ENCODE measurements at places on chromosomes 16 and 17. TPM values are rescaled to one million over a fixed set of nuclear protein-coding genes. Genes with fewer than 3 reads are reported as not detected.

- no peak for DNase-seq
Observed at GRCh38 chr16:17374668-17375255, 96.0 kb downstream of the XYLT1 start.

The SEPHS2 gene
- 29.5 TPM for total RNA-seq

DNA sequence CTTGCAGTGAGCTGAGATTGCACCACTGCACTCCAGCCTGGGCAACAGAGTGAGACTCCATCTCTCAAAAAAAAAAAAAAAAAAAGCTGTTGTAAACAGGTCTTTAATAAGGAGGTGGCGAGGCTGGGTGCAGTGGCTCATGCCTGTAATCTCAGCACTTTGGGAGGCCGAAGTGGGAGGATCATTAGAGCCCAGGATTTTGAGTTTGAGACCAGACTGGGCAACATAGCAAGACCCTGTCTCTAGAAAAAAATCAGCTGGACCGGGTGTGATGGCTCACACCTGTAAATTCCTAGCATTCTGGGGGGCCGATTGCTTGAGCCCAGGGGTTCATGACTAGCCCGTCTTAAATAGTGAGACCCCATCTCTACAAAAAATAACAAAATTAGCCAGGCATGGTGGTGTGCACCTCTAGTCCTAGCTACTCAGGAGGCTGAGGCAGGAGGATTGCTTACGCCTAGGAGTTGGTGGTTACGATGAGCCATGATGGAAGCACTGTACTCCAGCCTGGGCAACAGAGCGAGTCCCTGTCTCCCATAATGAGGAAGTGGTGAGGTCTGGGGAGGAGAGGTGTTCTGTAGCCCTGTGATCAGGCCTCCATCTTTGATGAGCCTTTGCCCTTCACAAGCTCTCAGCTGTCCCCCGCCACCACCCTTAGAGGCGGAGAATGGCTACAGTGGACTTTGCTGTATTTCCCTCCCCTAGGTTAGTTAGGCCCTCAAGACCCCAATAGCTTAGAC lies 36.2 kb downstream of the ZNF778 start:
- no peak for DNase-seq

DNA sequence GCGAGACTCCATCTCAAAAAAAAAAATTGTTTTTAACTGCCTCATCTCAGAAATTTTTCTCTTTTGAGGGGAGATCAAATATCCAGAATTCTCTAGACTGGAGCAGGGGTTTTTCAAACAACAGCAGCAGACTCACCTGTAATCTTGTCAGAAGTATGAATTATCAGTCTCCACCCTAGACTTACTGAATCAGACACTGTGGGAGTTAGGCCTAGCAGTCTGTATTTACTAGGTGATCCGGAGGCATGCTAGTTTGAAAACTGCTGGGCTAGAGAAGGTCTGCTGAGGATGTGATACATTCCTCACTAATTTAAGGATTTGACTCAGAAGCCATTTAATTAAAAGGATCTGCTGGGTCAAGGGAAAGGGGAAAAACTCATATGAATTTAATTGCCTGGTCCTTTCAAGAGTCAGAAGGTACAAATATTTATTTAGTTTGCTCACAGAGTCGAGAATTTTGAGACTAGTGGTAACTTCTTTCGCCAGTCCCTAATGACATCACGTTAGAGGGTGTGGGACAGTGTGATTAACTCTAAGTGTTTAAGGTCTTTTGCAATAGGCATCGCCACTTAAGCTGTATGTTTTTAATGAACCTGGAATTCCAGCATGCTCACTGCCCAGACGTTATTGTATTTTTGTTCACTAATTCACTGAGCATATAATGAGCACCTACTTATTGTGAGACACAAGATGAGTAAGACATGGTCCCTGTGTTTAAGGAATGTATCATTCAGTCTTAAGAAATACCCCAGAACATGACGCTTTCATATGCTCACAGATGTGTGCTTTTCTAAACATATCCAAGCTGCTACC lies 14.2 kb downstream of the ATP6V0A1 start:
- DNase-seq = no peak

DNA sequence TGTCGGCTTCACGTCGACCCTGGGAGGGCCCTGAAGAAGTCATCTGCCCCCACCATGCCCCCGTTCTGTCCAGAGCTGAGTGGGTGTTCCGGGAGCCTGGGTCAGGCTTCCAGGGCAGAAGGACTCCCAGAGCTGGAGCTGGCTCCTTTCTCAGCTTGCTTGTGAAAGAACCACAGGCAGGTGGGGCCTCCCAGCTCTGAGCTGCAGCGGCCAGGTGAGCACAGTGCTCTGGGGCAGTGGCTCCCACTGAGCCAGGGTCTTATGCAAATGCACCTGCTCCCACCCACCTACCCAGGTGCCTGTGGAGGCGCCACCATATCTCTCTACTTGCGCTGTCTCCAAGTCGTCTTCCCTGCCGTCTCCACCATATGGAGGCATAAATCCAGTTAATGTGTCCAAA lies 140.0 kb upstream of the RPL38 start:
- no peak for DNase-seq

The SULT1A3 gene
- 27.6 TPM for total RNA-seq

DNA sequence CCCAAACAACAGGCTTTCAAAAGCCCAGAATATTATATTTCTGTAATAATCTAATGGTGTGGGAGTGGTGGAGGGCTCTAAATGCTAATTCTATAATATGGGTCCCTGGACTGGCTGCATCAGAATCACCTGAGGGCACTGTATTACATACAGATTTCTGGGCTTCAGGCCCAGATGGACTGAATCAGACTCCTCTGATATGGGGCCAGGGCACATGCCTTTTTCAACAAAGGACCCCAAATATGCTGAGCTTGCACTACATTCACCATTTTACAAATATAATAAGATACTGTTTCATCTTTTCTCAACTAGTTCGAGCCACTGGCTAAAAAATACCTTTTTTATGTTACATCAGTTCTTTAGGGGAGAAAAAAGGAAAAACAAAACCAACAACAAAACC lies 309.7 kb downstream of the MAP2K6 start:
- DNase-seq = no peak

The PDK2 gene
- 45.4 TPM for total RNA-seq

DNA sequence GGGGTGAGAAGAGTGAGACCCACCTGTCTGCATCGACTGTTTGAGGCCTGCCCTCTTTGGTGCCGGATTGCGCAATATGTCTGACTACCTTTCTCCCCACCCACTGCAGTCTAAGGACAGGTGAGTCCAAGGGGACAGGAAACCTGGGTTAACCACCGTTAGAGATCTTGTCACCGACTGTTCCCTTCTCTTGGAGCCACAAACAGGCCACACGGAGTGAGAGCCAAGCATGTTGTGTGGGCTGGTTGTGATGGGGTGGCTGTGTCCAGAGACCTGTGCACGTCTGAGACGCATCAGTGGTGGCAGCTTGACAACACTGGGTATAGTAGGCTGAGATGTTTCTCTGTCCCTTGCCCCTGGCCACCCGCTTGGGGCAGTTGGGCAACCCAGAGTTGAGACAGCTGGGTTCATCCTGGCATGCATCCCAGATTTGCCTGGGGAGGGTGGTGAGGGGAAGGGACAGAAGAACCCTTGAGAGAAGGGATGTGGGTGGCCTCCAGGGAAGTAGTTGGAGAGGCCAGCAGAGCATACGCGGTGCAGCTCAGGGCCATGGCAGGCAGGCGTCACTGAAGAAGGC lies 21.4 kb downstream of the MPRIP start:
- DNase-seq = no peak

DNA sequence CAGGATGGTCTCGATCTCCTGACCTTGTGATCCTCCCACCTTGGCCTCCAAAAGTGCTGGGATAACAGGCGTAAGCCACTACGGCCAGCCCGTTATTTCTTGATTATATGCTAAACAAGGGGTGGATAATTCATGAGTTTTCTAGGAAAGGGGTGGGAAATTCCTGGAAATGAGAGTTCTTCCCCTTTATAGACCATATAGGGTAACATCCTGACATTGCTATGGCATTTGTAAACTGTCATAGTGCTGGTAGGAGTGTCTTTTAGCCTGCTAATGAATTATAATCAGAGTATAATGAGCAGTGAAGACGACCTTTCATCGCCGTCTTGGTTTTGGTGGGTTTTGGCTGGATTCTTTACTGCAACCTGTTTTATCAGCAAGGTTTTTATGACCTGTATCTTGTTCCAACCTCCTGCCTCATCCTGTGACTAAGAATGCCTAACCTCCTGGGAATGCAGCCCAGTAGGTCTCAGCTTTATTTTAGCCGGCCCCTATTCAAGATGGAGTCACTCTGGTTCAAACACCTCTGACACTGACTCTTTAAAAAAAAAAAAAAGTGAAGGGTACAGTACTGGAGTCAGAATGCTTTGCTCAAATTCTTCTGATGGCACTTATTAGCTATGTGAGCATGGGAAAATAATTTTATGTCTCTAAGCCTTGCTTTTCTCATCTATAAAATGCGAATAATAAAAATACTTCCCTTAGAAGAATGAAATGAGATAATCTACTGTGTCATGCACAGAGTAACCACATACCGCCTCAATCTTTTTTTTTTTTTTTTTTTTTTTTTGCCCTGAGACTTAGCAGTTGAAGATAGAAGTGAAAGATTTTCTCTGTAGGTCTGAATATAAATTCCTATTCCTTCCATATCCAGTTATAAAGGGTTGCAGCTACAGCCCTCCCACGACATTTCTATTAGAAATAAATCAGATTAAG lies 5.1 kb upstream of the CALCOCO2 start:
- no peak for DNase-seq

DNA sequence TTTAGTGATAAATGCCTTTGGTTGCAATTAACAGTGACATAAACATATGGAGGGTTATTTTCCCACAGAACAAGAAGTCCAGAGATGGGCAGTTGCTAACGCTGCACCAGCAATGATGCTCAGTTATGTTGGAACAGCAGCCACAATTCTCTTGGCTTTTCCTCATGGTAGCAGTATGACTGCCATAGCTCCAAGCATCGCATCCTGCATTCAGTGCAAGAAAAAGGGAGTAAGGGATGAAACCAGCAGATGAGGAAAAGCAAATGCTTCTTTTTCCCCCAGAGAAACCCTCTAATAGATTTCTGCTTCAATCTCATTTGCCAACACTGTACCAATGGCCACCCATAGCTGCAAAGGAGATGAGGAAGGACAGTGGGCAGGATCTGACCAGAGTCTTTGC lies 13.0 kb upstream of the ZCCHC14 start:
- DNase-seq = no peak

The ERN1 gene
- total RNA-seq = 20.6 TPM

DNA sequence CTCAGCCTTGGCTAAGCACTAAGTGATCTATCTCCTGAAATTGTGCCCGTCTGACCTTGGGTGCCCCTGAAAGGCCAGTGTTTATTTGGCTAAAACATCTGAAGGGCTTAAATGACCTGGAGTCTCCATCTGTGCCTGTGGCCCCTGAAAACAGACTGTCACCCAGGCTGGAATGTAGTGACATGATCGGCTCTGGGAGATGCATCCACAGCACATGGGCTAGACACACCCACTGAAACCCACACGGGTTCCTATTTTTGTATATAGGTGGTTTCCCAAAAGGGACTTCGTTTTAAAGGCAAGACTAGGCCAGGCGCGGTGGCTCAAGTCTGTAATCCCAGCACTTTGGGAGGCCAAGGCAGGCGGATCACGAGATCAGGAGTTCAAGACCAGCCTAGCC lies 13.5 kb downstream of the CEP295NL start:
- DNase-seq = no peak

- no peak for DNase-seq
Observed at GRCh38 chr17:76049836-76050537, 22.3 kb downstream of the SRP68 start.

GRCh38 chr17:64218066-64218465 lies 45.0 kb downstream of the TEX2 start:
- no peak for DNase-seq

Measured in mesothelial cell of epicardium (in vitro differentiated cells).